Head of caudate nucleus (tissue), 42 donors: ENCODE measurements at places on chromosomes 1 and 21.

DNA sequence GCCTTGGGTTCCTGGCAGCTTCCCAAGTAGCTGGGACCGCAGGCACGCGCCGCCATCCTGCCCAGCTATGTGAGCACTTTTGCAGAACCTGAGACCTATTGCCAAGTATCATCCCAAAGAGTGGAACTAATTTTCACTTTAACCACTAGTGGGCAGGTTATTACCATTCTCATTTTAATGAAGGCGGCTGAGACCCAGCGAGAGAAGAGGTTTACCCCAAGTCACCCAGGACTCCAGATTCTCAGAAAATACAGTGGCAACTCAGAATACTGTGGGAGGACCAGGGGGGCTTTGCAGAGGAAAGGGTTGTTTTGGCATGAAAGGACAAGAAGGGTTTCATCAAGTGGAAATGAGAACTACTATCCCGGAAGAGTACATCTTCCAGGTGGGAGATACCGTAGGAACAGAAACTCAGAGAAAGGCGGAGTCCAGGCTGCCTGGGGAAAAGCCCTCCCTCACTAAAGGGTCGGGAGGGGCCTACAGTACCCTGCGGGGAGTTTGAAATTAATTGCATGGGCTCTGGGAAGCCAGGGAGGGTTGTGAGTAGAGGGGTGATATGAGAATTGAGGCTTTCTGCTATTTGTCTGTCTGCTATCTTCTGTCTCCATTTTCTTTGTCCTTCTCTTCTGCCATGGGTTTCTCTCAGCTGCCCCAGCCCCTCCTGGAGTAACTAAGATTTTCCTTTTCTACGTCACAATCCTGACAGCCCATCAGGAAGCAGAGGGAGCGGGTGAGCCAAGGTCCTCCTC, 7.2 kb upstream of the SEMA4A start:
- DNase-seq: peak; percentile 65

DNA sequence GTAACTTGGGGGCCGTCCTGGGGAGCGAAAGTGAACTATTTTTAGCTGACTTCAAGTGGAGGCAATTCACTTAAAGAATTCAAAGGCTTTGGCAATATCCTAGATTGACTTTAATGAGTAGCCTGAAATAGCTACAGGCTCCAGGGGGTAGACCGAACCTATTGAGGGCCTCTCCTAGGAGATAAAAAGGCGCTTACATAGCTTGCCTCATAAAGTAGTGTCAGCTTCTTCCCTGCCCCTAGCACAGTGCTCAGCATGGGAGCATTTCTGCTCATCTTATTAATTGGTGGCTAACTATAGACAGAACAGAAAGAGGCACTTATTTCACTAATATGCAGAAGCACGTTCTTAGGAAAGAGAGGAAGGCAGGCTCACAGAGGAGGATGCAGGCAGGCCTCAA, 12.3 kb upstream of the CTNNBIP1 start:
- DNase-seq: no peak

- DNase-seq: no peak
Measured at GRCh38 chr1:205493241-205494085, 11.0 kb upstream of the CDK18 start.

DNA sequence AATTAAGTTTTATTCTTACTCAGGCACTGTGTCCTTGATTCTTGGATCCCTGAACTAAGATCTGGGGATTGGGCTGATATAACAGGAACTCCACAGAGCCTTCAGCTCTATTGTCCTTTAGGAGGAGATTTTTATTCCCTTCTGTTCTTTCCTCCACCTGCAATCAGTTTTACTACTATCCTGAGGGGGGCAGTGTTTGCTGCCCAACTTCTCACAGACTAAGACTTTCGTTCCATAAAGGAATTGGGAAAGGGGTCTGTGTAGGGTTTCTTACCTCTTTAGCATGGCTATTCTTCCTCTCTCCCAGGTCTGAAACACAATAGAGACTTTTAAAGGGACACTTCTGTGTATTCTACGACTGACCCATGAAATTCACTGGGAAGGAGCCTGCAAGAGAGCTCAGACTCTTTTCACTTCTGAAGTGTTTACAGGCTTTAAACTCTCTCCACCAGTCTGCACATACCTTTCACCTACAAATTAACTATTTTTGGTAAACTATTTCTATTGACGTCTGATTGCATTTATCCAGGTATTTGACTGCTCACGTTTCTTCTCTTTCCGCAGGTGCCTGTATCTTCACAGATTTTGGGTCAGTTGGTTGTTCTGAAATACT, 103.3 kb upstream of the DEPDC1 start:
- no peak for DNase-seq

GRCh38 chr1:109740615-109741373, at the start of gene GSTM3:
Gene GSTM3, minus strand, starts transcription at chr1:109741038. Its CDS starts 751 bp downstream, at chr1:109740287.
- DNase-seq: no peak

GRCh38 chr1:8661185-8662110, 156.0 kb downstream of the RERE start:
- DNase-seq: no peak

DNA sequence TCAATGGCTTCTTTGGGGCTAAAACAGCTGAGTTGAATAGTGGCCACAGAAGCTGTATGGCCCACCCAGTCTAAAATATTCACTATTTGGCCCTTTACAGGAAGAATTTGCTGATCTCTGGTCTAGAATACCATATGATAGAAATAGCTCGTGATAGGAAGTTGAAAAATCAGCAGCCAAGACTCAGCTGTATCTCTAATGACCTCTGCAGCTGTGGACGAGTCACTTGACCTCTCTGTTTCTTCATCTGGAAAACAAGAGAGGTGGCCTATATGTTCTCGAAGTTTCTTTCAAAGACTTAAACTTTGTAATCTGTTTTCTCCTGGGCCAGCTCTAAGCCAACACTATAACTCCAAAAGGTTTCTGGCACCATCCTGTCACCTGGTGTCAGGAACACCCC, 129.2 kb downstream of the ZBTB18 start:
- no peak for DNase-seq

DNA sequence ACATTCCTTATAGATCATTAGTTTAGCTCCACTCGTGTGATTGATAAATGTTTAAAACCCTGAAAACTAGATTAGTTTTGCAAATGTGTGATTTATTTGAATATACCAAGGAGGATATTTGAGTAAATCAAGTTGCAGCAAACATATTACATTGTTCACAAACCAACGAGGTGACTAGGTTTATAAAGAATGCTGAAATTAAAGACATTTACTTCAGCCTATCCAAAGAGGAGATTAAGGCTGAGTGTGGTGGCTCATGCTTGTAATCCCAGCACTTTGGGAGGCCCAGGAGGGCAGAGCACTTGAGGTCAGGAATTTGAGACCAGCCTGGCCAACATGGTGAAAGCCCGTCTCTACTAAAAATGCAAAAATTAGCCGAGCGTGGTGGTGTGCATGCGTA, 34.1 kb downstream of the VTCN1 start:
- no peak for DNase-seq

DNA sequence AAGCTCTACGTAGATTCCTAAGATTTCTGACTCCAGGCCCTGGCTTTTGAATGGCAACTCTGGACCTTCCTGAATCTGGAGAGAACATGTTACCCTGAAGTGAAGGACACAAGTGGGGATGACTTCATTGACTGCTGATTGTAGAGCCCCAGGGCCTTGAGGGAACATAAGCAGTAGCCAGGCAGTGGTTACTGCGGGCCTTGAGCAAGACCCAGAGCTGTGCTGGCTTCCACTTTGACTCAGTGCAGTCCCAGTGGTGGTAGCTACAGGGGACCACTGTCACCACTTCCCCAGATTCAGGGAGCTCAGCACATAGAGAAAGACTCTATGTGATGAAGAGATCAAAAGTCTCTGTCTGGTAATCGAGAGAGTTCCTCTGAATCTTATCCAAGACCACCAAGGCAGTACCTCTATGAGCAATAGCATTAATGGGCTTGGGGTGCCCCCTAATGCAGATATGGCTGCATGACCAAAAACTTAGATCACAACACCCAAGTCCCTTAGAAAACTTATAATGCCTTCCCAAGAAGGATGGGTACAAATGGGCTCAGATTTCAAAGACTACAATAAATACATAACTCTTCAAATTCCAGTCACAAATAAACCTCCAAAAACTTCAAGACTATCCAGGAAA, 1278.3 kb downstream of the AMY1C start:
- no peak for DNase-seq

DNA sequence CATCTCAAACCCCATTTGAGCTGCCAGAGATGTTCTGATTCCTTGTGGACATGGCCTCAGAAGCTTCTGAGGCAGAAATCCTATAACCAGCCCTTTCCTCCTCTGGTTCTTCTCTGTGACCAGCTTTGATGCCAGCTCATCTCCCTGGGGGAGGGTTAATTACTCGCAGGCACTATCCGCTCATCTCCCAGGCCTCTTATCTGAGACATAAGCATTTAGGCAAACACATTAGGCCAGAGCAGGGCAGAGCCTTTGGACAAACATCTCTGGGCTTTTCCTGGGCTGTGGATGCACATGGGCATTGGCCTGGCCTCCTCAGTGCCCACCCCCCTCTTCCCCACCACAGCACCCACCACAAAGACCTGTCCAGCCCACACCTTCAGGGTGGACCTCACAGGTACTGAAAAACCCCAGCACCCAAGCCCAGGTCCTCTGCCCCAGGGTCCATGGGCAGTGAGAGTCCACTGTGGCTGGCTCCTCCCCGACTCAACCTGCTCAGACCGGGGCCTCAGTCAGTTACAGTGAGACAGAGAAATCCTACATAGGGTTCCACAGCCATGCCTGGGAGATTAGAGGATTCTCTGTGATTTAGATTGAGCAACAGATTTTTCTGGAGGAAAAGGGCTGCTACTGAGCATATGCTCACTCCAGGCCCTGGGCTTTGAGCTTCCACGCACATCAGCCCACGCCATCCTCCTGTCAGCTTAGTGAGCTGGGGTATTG, 26.9 kb downstream of the IGSF21 start:
- DNase-seq: no peak

GRCh38 chr1:228515200-228515834, 28.1 kb downstream of the RNF187 start:
- DNase-seq: peak; percentile 63

- DNase-seq: no peak
Measured at GRCh38 chr1:219664310-219665029, 51.6 kb upstream of the ZC3H11B start.

DNA sequence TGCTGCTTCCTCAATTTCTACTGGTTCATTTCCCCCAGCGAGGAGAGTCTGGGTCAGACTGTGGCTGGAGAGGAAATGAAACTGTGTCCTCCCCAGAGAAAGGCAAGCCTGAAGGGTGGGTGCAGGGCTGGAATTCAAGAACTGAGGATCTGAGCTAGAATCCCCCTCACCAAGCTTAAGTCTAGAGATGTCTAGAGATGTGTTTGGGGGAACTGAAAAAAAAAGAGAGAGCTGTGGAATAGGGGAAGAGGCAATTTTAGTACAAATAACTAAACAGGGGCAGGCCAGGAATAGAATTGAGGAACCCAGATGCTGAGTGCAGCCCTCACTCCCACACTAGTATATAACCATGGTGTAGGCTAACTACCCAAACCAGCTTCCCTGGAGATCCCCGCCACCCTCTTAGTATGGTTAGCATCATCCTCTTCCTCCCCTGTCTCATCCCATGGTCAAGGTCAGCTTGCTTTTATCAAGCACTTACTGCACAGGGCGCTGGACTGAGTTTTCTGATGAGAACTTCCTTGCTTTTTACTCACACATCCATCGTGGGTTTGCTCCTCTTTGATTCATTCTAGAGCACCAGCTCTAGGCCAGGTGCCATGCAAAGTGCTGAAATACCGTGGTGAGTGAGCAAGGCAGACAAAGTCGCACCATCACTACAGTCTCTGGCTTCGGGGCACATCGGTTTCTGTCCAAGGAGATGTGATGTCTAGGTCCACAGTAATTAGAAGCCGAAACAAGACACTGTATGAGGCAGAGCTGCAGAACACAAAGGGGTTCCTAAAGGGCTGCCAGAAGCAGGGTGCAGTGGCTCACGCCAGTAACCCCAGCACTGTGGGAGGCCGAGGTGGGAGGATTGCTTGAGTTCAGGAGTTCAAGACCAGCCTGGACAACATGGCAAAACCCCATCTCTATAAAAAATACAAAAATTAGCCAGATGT, 112.9 kb upstream of the IPO9 start:
- peak; percentile 24 for DNase-seq

GRCh38 chr1:27521861-27522431, 32.0 kb upstream of the WASF2 start:
- no peak for DNase-seq

- DNase-seq: peak; percentile 25
Measured at GRCh38 chr21:34693192-34693810, 24.5 kb downstream of the CLIC6 start.

DNA sequence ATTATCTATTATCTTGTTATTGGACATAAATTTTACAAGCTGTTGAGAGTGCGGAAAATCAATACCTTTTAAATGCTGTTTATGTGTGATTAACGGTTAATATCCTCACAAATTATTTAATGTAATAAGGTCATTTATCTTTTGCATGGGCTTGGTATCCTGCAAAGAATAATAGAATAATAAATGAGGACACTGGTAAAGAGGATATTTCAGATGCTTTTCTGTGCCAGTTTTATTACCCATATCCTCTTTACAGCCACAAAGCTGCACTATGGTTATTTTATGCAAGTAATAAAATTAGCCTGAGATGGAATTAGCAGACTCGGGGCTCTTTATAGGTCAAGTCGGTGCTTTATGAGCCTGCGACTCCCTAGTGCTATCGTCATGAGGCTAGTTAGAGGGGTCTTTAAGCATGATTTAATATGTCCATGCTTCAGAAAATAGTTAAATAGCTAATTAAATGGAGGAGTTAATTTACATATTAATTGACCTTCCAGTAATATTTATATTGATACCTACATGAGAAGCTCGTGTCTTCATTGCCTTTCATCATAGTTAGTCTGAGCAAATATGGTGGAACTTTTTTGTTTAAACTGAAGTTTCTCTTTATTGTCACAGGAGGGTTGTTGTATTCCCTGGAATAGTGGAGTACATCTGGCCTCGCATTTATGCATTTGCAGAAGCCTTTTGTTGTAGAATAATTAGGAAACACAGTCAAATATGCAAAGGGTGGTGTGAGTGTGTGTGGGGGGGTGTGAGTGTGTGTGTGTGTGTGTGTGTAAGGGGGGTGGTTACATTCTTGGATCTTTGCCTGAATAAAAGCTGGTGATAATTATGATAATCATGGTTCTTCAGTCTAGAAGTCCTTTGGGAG, 120.3 kb downstream of the ATG4C start:
- no peak for DNase-seq

GRCh38 chr1:83701355-83701754, 297.6 kb downstream of the TTLL7 start:
- no peak for DNase-seq

DNA sequence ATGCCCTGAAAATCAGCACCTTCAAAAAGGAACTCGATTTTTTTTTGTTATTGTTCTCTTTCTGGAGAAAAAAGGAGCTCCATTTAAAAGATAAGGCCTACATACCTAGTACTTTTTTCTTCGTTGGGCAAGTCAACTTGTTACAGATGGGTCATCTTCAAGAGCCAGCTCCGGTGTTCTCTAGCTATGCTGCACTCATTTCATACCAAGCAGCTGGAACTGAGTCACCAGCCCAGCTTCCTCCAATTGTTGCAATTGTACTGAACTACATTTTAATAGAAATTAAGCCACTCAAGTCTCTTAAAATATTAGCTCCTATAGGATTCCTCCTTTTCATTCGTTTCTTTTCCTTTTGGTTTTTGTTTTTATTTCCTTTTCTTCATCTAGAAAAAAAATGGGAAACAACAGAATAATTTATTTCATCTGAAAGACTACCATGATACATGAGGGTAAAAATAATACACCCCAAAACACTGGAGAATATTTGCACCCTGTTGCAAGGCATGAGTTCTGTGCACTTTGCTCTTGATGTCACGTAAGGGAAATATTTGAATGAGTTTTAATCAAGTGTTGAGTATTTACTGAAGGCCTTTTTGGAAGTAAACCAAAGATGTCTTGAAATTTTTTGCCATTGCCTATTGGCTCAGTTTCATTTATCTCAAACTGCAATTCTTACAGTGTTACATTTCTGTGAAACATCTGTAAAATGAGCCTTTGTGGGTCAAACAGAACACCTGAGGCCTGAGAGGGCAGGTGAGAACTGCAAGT, 60.5 kb downstream of the CLIC4 start:
- no peak for DNase-seq
